Naive thymus-derived CD4-positive, alpha-beta T cell (primary cell): ENCODE measurements at places on chromosomes 1 and 21.

GRCh38 chr1:186218654-186219352 lies 156.2 kb downstream of the TPR start:
- no peak overlapping the region for H3K27ac ChIP-seq
- H3K27me3 ChIP-seq: no peaks in the 10 kb centered on the region
- no peak for DNase-seq
- no peaks in the 10 kb centered on the region for H3K36me3 ChIP-seq
- no peaks in the 10 kb centered on the region for H3K4me1 ChIP-seq
- no peak overlapping the region for H3K4me3 ChIP-seq

DNA sequence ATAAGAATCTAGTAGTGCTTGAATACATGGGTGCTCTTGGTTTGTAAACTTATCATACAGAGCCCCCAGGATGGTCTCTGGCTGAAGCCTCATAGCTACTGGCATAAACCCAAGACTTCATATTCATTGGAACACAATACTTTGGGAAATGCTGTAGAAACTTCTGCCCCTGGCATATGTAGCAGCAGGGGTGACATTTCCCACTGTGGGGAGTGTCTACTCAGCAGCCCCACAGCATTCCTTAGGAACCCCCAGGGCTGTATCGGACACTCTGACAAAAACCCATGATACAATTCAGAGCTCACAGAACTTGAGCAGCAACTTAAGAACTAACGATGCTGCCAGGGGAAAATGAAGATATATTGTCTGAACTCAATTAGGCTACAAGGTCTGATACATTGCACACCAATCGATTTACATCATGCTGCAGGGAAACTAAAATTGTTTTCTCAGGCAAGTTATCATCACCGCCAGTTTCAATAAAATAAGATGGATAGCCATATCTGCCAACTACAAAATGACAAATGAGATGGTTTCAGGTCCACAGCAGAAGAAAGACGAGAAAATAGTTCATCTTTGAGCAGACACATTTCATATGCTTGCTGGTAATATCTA lies 181.1 kb upstream of the GREM2 start:
- no peaks in the 10 kb centered on the region for H3K36me3 ChIP-seq
- no peak overlapping the region for H3K27ac ChIP-seq
- no peak for DNase-seq
- H3K4me1 ChIP-seq: no peaks in the 10 kb centered on the region
- no peaks in the 10 kb centered on the region for H3K27me3 ChIP-seq

DNA sequence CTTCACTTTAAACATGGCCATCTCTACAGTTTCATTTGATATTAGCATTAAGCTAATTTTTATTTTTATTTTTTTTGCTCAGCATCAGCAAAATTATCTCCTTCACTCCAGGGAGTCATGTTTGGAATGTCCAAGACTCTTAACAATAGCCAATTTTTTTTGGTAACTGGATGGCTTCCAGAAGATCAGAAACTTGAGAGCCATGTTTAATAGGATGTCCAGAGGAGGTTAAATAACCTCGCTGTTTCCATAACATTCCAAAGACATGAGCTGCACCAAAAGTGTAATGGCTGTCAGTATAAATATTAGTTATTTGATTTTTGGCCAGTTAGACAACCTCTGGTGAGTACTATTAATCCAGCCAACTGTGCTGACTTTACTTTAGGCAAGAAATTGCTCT lies 80.7 kb downstream of the DNTTIP2 start:
- no peaks in the 10 kb centered on the region for H3K36me3 ChIP-seq
- no peaks in the 10 kb centered on the region for H3K4me1 ChIP-seq
- no peak for DNase-seq
- no peak overlapping the region for H3K27ac ChIP-seq
- no peaks in the 10 kb centered on the region for H3K27me3 ChIP-seq

DNA sequence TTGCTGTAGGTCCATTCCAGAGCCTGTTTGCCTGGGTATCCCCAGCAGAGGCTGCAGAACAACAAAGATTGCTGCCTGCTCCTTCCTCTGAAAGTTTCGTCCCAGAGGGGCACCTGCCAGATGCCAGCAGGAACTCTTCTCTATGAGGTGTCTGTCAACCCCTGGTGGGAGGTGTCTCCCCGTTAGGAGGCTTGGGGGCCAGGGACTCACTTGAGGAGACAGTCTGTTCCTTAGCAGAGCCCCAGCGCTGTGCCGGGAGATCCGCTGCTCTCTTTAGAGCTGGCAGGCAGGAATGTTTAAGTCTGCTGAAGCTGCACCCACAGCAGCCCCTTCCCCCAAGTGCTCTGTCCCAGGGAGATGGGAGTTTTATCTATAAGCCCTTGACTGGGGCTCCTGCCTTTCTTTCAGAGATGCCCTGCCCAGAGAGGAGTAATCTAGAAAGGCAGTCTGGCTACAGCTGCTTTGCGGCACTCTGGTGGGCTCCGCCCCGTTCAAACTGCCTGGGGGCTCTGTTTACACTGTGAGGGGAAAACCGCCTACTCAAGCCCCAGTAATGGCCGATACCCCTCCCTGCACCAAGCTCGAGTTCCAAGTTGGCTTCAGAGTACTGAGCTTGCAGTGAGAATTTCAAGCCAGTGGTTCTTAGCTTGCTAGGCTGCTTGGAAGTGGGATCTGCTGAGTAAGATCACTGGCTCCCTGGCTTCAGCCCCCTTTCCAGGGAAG lies 8.7 kb upstream of the SLC25A24 start:
- no peak for DNase-seq
- H3K27ac ChIP-seq: no peak overlapping the region
- H3K36me3 ChIP-seq: no peaks in the 10 kb centered on the region
- no peaks in the 10 kb centered on the region for H3K4me1 ChIP-seq
- no peak overlapping the region for H3K4me3 ChIP-seq
- no peaks in the 10 kb centered on the region for H3K27me3 ChIP-seq

DNA sequence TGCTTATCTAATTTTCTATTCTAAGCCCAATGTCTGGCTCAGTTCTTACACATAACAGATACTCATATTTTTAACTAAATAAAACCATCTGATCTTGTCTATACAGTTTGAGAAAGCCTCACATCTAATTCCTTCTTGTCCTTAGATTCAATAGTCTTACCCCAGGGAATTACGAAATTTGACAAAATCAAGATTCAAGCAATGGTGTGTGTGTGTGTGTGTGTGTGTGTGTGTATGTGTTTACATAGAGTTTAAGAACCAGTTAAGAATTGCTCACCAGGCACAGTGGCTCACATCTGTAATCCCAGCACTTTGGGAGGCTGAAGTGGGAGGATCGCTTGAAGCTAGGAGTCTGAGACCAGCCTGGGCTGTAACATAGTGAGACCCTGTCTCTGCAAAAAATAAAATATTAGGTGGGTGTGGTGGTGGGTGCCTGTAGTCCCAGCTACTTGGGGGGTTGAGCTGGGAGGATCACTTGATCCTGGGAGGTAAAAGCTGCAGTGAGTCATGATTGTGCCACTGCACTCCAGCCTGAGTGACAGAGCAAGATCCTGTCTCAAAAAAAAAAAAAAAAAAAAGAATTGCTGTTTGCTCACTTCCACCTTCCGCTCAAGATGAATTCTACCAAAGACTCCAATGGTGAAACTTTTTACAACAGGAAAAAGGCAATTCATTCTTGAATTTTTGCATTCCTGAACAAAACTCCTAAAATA lies 6.2 kb downstream of the WDR64 start:
- H3K36me3 ChIP-seq: no peaks in the 10 kb centered on the region

- H3K36me3 ChIP-seq: no peaks in the 10 kb centered on the region
- no peak within 1 kb of the TSS for H3K4me3 ChIP-seq
- H3K27me3 ChIP-seq: no peaks in the 10 kb centered on the region
- H3K27ac ChIP-seq: no peak within 1 kb of the TSS
These were observed at the start of gene LEFTY2 for GRCh38 chr1:225941187-225941941. Gene LEFTY2 (minus strand): TSS chr1:225941220. CDS start chr1:225941140, 80 bp downstream.

GRCh38 chr1:185600641-185601040 lies 133.6 kb upstream of the HMCN1 start:
- H3K4me1 ChIP-seq: no peaks in the 10 kb centered on the region
- H3K27me3 ChIP-seq: no peaks in the 10 kb centered on the region
- H3K4me3 ChIP-seq: no peak overlapping the region
- DNase-seq: no peak
- H3K27ac ChIP-seq: no peak overlapping the region
